ENCODE measurements at places on chromosomes 2 and 18.

DNA sequence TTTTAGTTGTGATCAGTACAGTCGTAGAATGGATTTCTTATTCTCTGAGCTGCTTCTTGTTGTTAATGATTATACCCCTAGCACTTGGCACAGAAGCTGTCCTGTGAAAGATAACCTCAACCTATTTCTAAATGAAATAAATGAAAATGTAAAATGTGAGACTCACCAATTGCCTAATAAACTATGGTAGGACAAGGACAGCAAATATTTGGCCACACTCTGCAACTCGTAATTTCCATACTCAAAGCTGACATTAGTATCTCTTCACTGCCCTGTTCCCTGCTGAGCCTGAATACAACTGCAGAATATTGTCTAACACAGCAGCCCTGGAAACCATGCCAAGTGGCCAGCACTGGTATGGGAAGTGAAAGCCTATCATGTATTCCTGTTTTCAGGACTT, 34.5 kb downstream of the TMEM182 start:
- H3K36me3 ChIP-seq: peaks cover 21% of the 10 kb centered on the region
- DNase-seq: no peak
- no peaks in the 10 kb centered on the region for H3K4me1 ChIP-seq
- no peak overlapping the region for H3K27ac ChIP-seq
- H3K27me3 ChIP-seq: no peaks in the 10 kb centered on the region

- DNase-seq: no peak
- H3K4me1 ChIP-seq: peaks cover 39% of the 10 kb centered on the region
- H3K4me3 ChIP-seq: no peak overlapping the region
- H3K36me3 ChIP-seq: peaks cover 13% of the 10 kb centered on the region
- peak overlapping the region; percentile 60 for H3K27ac ChIP-seq
Measured at GRCh38 chr2:181682795-181683517, 2.6 kb upstream of the NEUROD1 start.

GRCh38 chr2:241692448-241692847, 5.8 kb upstream of the DTYMK start:
- H3K4me3 ChIP-seq: no peak overlapping the region
- peaks cover 19% of the 10 kb centered on the region for H3K4me1 ChIP-seq
- H3K27me3 ChIP-seq: no peaks in the 10 kb centered on the region
- DNase-seq: no peak
- H3K36me3 ChIP-seq: peaks cover 17% of the 10 kb centered on the region

- peaks cover 52% of the 10 kb centered on the region for H3K4me1 ChIP-seq
- no peak overlapping the region for H3K27ac ChIP-seq
- H3K4me3 ChIP-seq: no peak overlapping the region
- peaks cover 69% of the 10 kb centered on the region for H3K36me3 ChIP-seq
- DNase-seq: no peak
Measured at GRCh38 chr2:25303633-25304236, 38.0 kb downstream of the DNMT3A start.

GRCh38 chr2:1968209-1968987, 224.1 kb upstream of the PXDN start:
- H3K4me3 ChIP-seq: no peak overlapping the region
- H3K27ac ChIP-seq: no peak overlapping the region
- no peaks in the 10 kb centered on the region for H3K36me3 ChIP-seq
- no peak for DNase-seq
- peaks cover 9% of the 10 kb centered on the region for H3K27me3 ChIP-seq

DNA sequence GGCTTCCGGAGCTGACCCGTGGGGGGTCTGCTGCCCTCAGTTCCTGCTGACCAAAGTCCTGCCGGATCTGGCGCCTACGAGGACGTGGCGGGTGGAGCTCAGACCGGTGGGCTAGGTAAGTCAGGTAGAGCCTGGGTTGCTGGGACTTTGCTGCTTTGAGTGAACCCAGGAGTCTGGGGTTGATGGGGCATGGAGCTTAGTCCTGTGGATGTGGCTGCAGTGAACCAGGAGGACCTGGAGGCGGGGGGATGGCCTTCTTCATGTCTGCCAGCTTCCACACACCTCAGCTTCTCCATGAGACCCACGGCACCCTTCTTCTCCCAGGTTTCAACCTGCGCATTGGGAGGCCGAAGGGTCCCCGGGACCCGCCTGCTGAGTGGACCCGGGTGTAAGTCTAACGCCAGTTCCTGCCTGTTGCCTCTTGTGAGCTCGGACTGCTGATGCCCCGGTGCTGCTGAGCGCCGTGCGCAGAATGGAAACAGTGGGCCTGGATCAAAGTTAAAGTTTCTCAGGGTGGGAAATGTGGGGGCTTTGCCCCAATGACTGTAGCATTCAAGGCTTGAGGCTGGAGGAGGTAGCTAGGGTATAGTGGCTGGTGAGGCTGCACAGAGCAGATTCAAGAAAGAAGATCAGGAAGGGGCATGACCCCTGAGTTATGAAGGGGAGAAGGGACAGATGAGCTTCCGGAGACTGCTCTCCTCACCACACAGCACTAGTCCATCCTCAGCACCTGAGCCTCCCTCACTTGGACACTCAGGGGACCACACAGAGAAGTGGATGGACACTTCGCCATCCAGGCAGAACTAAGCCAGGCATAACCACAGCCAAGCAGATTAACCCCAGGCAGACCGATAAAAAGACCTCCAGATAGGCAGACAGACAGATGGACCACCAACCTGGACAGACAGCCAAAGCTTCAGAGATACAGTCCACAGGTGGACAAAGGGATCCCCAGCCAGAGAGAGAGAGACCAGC, 17.3 kb downstream of the PTPN18 start:
- peak overlapping the region; percentile 86 for H3K27ac ChIP-seq
- DNase-seq: no peak
- peaks cover 7% of the 10 kb centered on the region for H3K27me3 ChIP-seq
- H3K4me3 ChIP-seq: peak overlapping the region; percentile 96
- peaks cover 54% of the 10 kb centered on the region for H3K36me3 ChIP-seq
- peaks cover 78% of the 10 kb centered on the region for H3K4me1 ChIP-seq

- H3K4me1 ChIP-seq: peaks cover 34% of the 10 kb centered on the region
- no peak overlapping the region for H3K4me3 ChIP-seq
- H3K27me3 ChIP-seq: peaks cover 9% of the 10 kb centered on the region
- no peak for DNase-seq
- H3K36me3 ChIP-seq: no peaks in the 10 kb centered on the region
Measured at GRCh38 chr2:203582468-203582867, 47.4 kb upstream of the RAPH1 start.

GRCh38 chr2:26523750-26524149, 45.8 kb upstream of the OTOF start:
- H3K27ac ChIP-seq: no peak overlapping the region
- no peak overlapping the region for H3K4me3 ChIP-seq
- peaks cover 23% of the 10 kb centered on the region for H3K27me3 ChIP-seq
- no peaks in the 10 kb centered on the region for H3K36me3 ChIP-seq
- peaks cover 12% of the 10 kb centered on the region for H3K4me1 ChIP-seq

DNA sequence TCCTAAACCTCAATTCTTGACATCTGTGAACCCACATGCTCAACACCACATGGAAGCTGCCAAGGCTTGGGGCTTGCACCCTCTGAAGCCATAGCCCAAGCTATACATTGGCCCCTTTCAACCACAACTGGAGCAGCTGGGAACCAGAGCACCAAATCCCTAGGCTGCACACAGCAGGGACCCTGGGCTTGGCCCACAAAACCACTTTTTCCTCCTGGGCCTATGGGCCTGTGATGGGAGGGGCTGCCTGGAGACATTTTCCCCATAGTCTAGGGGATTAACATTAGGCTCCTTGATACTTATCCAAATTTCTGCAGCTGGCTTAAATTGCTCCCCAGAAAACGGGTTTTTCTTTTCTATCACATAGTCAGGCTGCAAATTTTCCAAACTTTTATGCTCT, 40.3 kb downstream of the EXOC6B start:
- H3K4me1 ChIP-seq: no peaks in the 10 kb centered on the region
- no peak overlapping the region for H3K4me3 ChIP-seq
- no peaks in the 10 kb centered on the region for H3K27me3 ChIP-seq
- H3K36me3 ChIP-seq: no peaks in the 10 kb centered on the region

DNA sequence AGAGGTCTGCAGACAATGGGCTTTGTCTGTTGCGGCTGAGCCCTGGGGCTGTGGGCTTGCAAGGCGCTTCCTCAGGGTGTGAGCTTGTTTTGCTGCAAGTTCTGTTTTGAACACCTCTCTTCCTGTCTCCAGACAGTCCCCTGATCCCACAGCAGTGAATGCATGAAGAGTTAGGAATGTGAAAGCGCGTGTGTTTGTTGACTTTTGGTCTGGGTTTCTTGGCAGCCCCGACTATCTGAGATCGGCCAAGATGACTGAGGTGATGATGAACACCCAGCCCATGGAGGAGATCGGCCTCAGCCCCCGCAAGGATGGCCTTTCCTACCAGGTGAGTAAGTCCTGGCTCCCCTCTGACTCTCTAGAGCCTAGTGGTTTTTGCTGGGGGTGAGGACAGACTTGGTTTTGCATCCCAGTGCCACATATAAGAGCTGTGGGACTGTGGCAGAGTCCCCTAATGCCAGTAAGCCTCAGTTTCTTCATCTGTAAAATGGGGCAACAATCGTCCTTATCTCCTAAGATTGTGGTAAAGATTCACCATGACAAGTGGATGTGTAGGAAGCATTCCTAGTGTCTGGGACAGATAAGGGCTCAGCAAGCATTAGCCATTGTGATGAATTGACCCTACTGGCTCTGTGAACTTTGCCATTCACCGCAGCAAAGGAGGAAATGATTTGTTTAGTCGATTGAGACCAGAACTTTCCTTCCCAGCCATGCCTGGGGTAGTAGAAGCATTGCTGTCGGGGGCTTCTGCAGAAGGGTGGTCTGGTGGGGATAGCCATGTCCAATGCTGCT, 3.0 kb downstream of the LBH start:
- peaks cover 53% of the 10 kb centered on the region for H3K36me3 ChIP-seq
- H3K4me1 ChIP-seq: peaks cover 72% of the 10 kb centered on the region
- peaks cover 16% of the 10 kb centered on the region for H3K27me3 ChIP-seq
- DNase-seq: peak; percentile 63
- H3K27ac ChIP-seq: peak overlapping the region; percentile 97

GRCh38 chr2:99561804-99562203, 72.0 kb upstream of the REV1 start:
- H3K36me3 ChIP-seq: no peaks in the 10 kb centered on the region
- DNase-seq: no peak
- peaks cover 3% of the 10 kb centered on the region for H3K27me3 ChIP-seq
- H3K4me3 ChIP-seq: no peak overlapping the region
- no peaks in the 10 kb centered on the region for H3K4me1 ChIP-seq
- H3K27ac ChIP-seq: no peak overlapping the region

DNA sequence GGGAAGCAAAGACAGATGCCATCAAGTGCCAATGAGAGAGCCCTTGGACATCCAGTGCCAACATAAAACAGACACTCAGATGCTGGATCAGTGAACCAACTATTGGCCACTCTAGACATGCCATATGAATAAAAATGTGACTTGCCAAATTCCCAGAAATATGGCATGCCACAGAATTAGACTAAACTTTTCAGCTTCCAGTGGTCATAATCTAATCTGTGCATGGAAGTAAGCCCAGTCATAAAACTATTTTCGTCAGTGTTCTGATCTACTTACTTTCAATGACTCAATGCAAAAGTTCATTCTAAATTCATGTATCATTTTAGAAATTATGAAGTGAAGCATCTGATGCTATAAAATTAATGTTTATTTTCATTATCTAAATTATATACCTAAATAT, 1506.2 kb upstream of the NXPH2 start:
- H3K4me1 ChIP-seq: no peaks in the 10 kb centered on the region
- no peaks in the 10 kb centered on the region for H3K36me3 ChIP-seq
- no peak overlapping the region for H3K27ac ChIP-seq
- DNase-seq: no peak
- H3K4me3 ChIP-seq: no peak overlapping the region

- no peak overlapping the region for H3K27ac ChIP-seq
- no peaks in the 10 kb centered on the region for H3K36me3 ChIP-seq
- no peaks in the 10 kb centered on the region for H3K27me3 ChIP-seq
- H3K4me1 ChIP-seq: no peaks in the 10 kb centered on the region
Measured at GRCh38 chr18:48602759-48603390, 64.0 kb downstream of the CTIF start.

- DNase-seq: no peak
- no peak overlapping the region for H3K4me3 ChIP-seq
- no peak overlapping the region for H3K27ac ChIP-seq
- H3K27me3 ChIP-seq: no peaks in the 10 kb centered on the region
- H3K4me1 ChIP-seq: no peaks in the 10 kb centered on the region
Measured at GRCh38 chr2:180647621-180648020, 332.8 kb upstream of the UBE2E3 start.

- H3K4me3 ChIP-seq: no peak overlapping the region
- peaks cover 19% of the 10 kb centered on the region for H3K27me3 ChIP-seq
- no peak overlapping the region for H3K27ac ChIP-seq
Measured at GRCh38 chr2:119704670-119705120, 25.7 kb downstream of the TMEM177 start.

Measured in activated naive CD4-positive, alpha-beta T cell treated with anti-CD3 and anti-CD28 coated beads, Interleukin-2, amount 10 ng/mL, durations not matched to agents 7 days and 5 days (primary cell).